Activated CD4-positive, alpha-beta T cell treated with anti-CD3 and anti-CD28 coated beads for 24 hours (primary cell): ENCODE measurements at places on chromosomes 7 and 10.

GRCh38 chr10:58807629-58808022 is 295.0 kb downstream of the BICC1 start:
- no peak for DNase-seq

GRCh38 chr7:110448918-110449317 is 642.0 kb upstream of the LRRN3 start:
- no peak for DNase-seq

DNA sequence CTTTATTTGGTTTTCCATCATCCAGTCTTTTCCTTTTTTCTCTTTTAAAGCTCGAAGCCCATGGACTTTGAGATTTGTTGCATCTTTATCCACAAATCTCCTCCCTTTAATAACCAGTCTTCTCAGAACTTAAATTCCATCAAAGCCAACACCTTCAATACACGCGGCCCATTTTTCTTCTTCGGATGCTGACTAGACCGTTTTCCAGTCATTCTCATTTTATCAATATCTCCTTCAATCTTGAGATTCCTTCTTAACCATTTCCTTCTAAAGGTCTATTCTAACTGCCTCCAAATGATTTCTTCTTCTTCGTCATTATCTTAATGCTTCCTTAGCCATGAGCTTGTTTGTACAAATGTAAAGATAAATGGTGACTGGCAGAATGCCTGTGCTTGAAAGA is 173.5 kb downstream of the BAMBI start:
- DNase-seq, result no peak

DNA sequence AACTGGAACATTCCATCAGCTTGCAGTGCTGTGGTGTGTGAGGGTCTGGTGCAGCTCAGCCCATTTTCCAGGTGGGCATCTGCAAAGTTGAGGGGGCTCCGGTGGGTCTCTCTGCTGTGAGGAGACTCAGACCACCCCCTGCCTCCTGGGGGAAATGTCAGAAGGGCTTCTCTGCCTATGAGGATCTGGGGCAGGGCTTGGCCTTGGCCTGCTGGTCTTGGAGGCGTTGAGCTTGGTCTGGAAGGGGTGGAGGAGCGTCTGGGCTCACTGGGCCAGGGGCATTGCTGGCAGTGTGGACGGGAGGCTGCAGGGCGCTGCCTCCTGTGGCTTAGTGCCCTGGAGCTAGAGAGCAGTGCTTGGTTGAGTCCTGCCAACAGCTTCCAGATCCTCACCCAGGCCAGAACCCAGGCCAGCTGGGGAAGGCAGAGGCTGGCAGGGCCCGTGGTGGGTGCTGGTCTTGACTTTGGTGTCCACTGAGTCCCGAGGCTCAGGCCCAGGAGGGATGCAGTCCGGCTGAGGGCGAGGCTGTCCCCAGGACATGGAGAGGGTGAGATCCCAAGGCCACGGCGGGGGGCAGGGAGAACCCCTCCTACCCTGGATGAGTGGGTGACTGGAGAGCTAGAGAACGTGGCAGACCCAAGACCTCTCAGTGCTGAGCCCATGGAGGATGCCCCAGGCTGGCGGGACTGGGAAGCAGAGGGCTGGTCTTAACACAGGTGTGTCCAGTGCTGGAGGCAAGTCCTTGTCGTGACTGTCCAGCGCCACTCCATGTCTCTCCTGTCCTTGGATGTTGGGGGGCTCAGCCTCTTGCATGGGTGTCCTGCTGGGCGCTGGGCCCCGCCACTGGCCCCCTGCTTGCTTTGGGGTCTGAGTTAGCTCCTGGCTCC is 2.8 kb downstream of the SPRN start:
- no peak for DNase-seq

- no peak for DNase-seq
These were observed 527.0 kb upstream of the MGMT start for GRCh38 chr10:128940081-128940480.

- DNase-seq, result no peak
These were observed 62.2 kb downstream of the KCNMA1 start for GRCh38 chr10:77575271-77576006.

- no peak for DNase-seq
These were observed 58.3 kb downstream of the MICALL2 start for GRCh38 chr7:1401011-1401410.

- no peak for DNase-seq
These were observed 12.7 kb downstream of the FAM3C start for GRCh38 chr7:121383235-121383910.

- no peak for DNase-seq
These were observed 38.8 kb downstream of the TBXAS1 start for GRCh38 chr7:139867847-139868246.

- DNase-seq, result no peak
These were observed 4.3 kb upstream of the UPK3B start for GRCh38 chr7:76506081-76506440.

DNA sequence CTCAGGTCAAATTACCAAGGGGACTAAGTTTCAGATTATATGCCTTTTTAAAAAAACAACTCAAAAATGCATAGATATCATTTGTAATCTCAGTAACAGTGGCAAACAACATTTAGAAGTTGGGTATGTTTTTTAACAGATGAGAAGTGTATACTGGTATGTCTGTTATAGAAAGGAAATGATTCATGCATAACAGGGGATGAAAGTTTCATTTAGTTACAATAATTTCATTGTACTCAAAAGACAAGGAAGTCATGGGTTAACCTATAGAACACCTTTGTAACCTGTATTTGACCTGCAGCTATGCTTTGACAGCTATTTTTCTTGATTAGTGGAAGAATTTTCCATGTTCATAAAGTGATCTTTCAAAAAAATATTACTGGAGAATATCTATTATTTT is 35.4 kb upstream of the FAM133B start:
- no peak for DNase-seq

- no peak for DNase-seq
These were observed 594 bp downstream of the ZNF503 start for GRCh38 chr10:75400771-75401568.

DNA sequence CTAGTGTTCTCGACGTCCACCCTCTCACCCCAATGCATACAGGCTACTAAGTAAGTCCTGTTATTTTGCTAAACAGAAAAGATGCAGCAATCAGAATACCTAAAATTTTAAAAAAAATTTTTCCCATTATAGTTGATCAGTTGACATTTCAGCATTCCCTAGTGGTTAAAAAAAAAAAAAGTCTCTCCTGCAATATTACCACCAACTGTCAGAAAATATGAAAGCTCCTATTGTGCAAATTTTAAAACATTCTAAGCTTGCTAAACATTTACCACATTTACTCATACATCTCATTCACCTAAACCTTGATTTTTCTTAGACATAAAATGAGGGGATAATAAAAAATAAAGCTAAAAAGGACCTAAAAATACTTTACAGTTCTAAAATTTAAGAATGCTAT is 165.6 kb downstream of the AVL9 start:
- DNase-seq, result no peak
